Stimulated activated CD8-positive, alpha-beta memory T cell treated with anti-CD3 and anti-CD28 coated beads, Interleukin-4, amount 100 ng/mL, for 4 hours (primary cell): ENCODE measurements at places on chromosomes 11 and 22.

DNA sequence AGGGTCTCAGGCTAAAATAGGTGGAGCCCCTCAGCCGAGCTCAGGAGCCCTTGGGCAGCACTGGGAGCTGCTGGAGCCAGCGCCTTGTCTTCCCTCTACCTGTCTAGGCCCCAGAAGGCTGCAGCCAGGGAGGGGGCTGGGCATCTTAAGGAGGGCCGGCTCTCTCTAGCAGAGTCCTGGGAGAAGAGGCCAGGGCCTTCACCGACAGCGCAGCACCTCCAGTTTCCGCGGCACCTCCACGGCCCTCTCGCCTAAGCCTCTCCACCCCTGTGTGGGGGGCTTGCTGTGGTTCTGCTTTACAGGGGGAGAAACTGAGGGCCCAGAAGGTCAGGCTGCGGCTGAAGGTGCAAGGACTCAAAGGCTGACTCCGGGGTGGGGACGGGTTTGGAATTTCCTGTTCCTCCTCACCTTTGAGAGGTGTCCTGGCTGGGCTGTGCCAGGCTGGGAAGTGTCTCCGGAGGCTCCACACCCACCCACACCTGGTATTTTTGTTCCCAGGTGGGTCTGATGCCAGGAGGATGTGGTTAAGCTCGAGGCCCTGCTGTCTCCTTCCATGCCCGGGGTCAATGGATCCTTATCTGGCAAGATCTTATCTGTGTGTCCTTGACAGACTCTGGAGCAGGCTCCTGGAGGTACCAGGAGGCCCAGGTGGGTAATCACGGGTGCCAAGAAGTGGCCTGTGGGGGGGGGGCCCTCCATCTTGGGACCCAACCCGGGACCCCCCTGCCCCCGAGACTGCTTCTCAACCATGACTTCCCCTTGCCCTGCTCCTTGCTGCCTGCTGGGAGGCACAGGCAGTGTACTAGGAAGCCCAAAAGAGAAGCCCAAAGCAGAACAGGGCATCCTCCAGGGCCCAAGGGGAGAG lies 95.3 kb upstream of the FGF3 start:
- DNase-seq = no peak

- DNase-seq = no peak
Measured at GRCh38 chr11:9914064-9914463, 250.2 kb downstream of the SWAP70 start.

- no peak for DNase-seq
Measured at GRCh38 chr11:74773476-74773875, 24.8 kb downstream of the RNF169 start.

DNA sequence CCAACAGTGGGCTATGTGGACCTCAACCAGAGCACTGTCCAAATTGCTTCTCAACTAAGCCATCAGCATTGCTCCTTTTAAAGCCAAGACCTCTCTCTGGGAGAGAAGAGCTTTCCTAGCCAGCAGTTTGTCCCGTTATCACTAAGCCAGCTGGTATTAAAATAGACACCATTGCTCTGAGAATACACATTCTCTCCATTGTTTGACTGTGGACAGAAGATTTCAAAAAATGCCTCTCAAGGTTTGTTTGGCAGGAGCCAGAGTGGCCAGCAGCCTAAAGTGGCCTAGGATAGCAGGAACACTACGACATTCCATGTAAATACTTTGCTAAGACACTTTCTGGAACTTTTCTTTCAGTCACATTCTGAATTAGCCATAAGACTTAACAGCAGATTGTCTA lies 41.3 kb downstream of the EIF4ENIF1 start:
- no peak for DNase-seq

- no peak for DNase-seq
Measured at GRCh38 chr11:130675371-130675821, 227.0 kb downstream of the ADAMTS15 start.

GRCh38 chr11:67295846-67296245 lies 6.7 kb downstream of the ANKRD13D start:
- DNase-seq = no peak

DNA sequence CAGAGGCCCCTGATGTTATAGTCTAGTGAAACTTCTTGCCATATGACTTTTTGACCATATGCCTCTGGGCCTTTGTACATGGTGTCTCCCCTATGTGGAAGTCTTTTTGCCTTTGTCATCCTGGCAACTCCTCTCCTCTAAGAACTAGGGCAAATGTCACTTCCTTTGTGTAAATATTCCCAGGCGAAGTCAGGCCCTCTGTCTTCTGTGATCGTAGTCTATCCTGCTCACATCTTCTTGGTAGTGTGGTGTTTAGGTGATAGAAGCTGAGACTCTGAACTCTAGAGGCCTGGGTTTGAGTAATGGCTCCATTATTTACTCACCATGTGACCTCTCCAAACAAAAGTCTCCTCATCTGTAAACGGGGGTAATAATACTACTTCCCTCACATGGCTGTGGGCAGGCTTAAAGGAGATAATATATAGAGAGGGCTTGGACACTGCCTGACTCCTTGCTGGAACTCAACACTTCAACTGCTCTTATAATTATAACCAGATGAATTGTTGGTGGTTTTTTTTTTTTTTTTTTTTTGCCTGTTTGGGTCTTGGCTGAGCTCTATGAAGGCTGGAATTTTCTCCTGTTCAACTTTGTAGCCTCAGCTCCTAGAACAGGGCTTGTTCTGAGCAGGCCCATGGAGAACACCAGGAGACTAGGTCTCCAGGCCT lies 43.8 kb downstream of the INSC start:
- DNase-seq = no peak

- no peak for DNase-seq
Measured at GRCh38 chr22:38041760-38042487, 15.3 kb upstream of the PICK1 start.

DNA sequence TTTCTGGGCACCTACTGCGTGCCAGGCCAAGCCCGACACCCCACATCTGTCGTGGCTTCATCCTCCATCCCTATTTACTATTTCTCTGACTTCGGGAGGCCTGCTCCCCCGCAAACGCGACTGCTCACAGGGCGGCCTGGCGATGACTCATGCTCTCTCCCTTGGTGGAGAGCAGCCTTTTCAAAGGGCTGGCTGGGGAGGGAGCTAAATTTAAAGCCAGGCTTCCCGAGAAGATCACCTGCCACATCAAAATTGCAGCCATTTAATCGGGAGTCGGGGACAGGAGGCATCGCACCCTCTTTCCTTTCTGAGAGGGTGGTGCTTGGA lies 24.9 kb upstream of the SHISAL1 start:
- DNase-seq = no peak
